Aorta (tissue), 5 donors: ENCODE measurements at places on chromosomes 5 and 9.

- no peak for DNase-seq
These were observed 19.8 kb upstream of the IFNK start for GRCh38 chr9:27504259-27504658.

- DNase-seq, result no peak
These were observed 628.0 kb upstream of the CDH18 start for GRCh38 chr5:20615888-20616563.

- peak; percentile 55 for DNase-seq
These were observed 105.3 kb downstream of the UBE2R2 start for GRCh38 chr9:33921967-33922895.

DNA sequence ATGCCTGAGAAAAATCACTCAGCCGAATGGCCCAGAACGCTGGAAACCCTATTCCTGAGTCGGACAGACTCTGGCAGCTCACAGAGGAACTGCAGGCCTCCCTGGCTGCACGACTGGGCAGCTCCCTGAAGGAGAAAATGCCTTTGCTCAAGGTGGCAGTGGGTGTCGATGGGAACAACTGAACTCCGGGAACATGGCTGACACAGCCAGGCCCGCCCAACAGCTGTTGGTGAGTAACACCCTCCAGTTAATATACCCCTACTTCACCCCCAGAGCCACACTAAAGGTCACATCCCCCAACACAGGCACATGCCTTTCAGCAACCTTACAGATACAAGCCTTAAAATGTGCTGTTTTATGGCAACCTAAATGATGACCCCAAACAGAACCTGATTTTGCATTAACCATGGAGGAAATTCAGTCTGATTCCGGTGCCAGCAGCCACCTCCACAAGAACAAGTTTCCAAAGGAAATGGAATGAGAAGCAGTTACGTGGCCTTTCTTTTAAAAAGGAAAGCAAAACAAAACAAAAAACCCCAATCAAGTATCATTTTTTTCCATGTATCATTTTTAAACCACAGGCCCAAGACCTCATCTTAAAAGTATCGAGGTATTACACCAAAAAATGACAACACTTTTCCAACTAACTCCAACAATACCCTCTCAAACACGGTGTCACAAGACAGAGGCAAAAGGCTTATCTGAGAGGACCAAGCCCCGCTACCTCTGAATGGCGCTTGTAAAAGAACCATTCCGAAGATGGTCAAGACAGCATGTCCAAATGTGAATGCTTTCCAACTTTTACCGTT is 3.1 kb downstream of the KLF9 start:
- peak; percentile 73 for DNase-seq

DNA sequence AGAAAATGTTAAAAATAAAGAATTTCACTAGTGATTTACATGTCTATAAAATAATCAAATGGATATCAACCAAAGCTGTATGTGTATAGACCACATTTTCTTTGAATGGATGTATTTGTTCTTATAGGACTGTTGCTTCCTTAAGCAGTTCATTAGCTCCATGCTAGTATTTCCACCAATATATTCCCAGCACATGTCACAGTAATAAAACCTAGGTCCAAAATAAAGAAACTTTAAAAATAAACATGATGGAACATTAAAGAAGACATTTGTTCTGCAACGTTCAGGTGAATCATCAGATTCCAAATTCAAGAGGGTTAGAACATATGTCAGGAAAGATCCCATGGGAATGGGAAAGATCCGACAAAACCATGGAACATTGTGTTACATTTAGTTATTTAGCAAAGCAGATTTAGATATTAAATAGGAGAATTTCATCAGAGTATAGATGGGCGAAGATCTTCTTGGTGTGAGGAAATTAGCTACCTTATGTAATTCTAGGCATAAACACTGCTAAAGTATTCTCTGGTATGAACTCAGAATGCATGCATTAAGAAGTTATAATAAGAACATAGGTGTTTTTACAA is 490.7 kb downstream of the CDH18 start:
- DNase-seq, result no peak

DNA sequence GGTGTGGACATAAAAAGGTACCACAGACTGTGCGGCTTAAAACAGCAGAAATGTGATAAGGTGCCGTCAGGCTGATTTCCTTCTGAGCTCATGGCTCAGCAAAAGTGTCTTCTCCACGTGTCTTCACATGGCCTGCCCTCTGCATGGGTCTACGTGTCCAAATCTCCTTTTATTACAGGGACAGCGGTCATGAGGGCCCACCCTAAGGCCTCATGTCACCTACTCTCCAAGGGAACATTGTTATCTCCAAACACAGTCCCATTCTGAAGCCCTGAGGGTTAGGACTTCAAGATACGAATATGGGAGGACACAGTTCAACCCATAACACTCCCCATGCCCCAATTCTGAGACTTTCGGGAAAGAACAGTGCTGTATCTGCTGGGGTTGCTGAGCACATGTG is 35.2 kb downstream of the COL23A1 start:
- DNase-seq, result peak; percentile 6

GRCh38 chr9:110175275-110175968 is 32.5 kb downstream of the C9orf152 start:
- DNase-seq, result no peak

- DNase-seq, result peak; percentile 68
These were observed 868 bp downstream of the KDM4C start for GRCh38 chr9:6758498-6759184.

DNA sequence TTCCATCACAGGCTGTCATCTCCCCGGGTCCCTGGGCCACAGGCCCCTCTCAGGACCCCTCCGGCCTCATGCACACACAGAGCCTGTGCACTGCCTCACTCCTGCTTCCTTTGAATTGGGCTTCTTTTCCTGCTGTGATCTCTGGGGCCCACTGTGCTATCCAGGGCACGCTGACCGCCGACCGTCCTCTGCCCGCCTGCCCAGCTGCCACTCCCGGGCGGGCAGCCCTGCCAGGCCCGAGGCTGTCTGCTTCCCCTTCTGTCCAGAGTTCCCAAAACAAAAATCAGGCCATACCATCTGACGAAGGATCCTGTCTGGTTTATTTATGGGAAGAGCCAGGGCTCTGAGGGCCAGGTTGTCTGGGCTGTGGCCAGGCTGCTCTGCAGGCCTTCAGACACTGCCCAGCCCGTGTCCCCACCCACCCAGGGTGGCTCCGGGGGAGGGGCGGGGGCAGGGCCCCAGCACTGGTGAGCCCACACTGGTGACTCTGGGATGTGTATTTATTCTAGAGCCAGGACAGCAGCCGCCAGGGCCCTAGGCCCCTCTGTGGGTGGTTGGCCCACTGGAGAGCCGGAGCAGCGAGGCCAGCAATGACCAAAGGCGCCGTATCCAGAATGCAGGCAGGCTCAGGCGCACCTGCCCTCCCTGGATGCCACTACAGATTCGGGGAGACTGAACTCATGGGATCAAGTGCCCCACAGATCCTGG is 57.0 kb downstream of the ADAMTS2 start:
- DNase-seq, result peak; percentile 58

DNA sequence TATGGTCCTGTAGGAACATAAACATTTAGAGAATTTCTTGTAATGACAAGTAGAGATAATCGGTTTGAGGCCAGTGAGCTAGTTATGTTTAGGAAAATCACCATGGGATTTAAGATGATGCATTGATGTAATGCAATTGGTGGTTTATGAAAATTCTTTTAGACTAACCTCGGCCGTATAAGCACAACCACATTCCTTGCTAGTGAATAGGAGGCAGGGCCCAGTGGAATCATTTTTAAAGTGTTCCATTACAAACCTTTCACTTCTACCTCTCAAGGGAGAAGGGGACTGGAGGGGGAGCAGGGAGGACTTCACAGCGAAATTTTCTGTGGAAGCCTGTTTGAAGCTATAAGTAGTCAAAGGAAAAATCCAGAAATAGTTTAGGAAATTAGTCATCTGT is 71.8 kb upstream of the NFIL3 start:
- DNase-seq, result no peak

GRCh38 chr9:14180093-14180959 is 133.6 kb downstream of the NFIB start:
- peak; percentile 57 for DNase-seq

- DNase-seq, result peak; percentile 68
These were observed 64.3 kb upstream of the GARNL3 start for GRCh38 chr9:127200106-127200862.

GRCh38 chr9:36948051-36948450 is 86.0 kb downstream of the PAX5 start:
- no peak for DNase-seq

DNA sequence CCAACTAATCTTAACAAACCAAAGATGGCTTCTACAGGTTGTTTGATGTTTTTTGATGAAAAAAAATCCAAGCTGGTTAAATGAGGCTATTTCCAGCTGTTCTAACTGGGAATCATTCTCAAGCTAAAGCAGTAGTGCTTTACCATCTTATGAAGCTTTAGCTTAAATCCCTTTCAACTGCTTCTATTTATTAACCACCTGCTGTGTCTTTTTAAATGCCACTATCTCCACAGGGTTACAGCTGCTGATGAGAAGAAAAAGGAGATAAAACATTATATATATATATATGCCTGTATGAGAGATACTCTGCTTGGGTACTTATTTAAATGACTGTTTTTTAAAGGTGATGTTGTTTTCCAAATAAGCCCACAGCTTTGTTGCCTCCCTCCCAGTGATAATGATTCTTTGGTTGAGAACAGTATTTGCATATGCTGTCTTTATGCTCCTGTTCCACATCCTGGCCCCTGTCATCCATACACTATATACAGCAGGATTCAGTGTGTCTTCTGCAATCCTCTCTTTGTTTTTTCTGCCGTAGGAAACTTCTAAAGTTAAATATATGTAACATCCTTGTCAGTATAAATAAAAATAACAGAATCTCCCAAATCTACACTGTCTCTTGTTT is 164.0 kb downstream of the PAM start:
- DNase-seq, result no peak

DNA sequence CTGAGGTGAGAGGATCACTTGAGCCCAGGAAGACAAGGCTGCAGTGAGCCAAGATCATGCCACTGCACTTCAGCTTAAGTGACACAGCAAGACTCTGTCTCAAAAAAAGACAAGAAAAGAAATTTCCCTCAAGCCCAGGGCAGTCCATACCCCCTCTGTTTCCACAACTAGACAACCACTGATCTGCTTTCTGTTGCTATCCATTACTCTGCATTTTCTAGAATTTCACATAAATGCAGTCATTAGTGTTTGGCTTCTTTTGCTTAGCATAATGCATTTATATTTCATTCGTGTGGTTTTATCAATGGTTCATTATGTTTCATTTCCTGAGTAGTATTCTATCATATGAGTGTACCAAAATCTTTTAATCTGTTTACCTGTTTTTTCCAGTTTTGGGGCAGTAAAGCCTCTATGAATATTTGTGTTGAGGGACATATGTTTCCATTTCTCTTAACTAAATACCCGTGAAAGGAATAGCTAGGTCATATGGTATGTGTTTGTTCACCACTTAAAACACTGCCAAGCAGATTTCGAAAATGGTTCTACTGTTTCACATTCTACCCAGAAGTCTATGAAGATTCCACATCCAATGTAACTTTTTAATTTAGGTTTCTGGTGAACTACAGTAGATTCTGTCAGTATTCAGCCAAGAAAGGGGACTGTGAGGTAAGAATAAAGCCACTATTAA is 271.8 kb downstream of the ZNF608 start:
- DNase-seq, result no peak

- no peak for DNase-seq
These were observed 30.8 kb downstream of the ZSWIM6 start for GRCh38 chr5:61362796-61363368.

DNA sequence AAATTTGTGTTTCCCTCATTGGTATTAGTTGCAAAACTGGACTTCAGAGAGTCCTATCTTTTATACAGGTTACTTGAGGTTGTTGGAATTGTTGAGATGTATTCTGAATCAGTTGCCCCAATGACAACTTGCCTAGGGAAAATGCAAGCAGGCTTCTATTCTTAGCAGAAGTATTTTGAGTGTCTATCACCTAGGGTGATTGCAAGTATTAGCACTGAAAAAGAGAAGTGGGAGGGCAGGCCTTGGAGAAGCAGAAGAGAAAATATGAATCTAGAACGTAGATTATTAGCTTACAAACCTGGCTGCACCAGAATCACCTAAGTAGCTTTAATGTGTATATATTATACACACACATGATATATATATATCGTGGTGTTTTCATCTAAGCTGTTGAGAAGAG is 43.2 kb downstream of the ADAMTS12 start:
- no peak for DNase-seq

DNA sequence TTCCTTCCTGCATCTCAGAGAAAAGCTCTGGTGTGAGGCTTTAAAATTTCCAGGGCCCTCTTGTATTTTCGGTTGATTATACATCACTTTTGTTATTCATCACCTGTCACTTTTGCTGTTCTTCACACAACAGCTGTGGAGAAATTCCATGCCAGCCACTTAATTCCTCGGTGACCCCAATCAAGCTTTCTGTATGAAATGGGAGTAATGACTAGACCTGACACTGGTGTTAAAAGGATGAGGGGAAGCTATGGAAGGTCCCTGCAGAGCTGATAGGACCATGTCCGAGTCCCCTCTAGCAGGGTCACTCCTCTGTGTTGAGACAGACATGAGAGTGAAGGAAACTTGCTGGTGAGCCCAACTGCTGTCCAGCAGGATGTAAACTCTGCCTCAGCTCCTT is 59.7 kb downstream of the GPR21 start:
- no peak for DNase-seq

GRCh38 chr9:37370968-37371563 is 51.4 kb upstream of the GRHPR start:
- no peak for DNase-seq

DNA sequence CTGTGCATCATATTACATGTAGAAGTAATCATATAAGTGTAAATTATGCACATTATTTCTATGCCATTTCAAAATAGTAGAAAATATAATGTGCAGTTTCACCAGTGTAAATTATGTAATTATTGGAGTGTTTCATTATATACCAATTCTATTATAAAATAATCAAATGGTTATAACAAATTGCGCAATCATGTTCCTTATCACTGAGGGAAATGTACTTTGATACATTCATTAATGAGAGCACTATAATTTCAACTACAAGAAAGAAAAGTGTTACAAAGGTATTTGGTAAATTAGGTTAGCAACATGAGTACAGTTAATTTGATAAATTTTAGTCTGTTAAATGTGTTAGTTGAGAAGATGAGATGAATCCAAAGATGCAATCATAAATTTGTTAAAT is 421.5 kb upstream of the CDH10 start:
- DNase-seq, result no peak

DNA sequence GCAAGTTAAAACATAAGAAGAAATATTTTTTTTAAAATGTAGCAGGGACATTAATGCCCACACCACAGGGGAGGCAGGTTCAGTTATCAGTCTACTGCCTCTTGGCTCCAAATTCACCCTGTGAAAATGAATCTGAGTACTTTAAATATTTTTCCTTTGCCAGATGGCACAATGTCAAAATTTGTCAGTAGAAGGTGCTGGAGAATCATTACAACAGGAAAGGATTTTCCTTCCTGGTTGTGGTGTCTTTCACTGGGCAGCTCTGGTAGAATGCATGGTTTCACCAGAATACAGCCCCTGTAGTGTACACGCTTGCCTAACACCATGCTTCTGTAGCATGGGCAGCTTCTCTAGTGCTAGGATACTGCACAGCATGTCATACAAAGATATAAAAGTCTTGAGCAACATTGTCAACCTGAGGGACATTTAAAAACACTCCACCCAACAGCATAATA is 9.7 kb upstream of the SREK1 start:
- DNase-seq, result no peak
